Left kidney (tissue), 8 donors: ENCODE measurements at places on chromosomes 13 and 19.
A peak's percentile ranks its signal among the peaks of the same experiment; 100 is the strongest.

DNA sequence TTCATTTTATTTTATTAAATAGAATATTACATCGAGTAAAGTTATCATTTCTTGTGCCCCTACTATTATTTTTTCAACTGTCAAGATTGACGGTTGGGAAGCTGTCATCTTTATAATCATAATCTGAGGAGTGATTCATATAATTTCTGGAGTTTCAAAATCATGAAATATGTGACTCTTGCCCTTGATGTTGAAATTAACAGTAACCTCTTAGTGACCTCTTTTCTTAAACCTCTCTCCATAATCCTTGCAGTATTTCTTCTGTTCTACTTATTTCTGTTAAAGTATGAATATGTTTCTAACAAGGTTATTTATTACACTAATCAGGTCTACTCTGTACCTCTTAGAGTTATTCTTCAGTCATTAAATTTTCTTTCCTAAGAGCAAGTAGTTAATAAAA is 663.8 kb downstream of the LIG4 start:
- DNase-seq = no peak

GRCh38 chr19:48739404-48740163 is 826 bp downstream of the RASIP1 start:
- DNase-seq = no peak

DNA sequence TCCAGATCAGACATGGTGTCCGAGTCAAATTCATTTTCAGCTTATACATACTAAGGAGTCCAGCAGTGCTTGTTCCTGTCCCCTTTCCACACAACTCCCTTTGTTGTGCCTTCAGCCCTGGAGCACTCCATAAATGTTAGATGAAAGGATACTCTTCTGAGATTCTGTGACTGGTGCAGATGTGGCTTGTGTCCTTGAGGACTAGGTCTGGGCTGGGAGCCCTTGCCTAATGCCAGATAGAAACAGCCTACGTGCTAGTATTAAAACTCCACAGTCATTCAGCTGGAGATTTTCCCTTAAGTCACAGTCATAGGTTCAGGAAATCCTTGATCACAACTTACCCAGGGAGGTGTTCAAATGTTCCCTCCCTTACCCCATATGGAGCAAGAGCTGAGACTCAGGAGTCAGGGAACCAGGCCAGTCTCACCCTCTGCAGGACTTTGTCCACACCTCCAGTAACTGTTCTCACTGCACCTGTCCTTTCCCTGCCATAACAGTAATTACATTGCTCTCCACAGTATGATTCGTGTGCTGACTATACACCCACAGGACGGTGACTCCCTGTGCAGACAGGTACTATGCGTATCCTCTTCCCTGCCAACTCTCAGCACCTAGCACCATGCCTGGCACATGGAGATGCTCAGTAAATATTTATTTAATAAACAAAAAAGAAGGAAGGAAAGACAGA is 15.5 kb upstream of the SERPINE3 start:
- no peak for DNase-seq

DNA sequence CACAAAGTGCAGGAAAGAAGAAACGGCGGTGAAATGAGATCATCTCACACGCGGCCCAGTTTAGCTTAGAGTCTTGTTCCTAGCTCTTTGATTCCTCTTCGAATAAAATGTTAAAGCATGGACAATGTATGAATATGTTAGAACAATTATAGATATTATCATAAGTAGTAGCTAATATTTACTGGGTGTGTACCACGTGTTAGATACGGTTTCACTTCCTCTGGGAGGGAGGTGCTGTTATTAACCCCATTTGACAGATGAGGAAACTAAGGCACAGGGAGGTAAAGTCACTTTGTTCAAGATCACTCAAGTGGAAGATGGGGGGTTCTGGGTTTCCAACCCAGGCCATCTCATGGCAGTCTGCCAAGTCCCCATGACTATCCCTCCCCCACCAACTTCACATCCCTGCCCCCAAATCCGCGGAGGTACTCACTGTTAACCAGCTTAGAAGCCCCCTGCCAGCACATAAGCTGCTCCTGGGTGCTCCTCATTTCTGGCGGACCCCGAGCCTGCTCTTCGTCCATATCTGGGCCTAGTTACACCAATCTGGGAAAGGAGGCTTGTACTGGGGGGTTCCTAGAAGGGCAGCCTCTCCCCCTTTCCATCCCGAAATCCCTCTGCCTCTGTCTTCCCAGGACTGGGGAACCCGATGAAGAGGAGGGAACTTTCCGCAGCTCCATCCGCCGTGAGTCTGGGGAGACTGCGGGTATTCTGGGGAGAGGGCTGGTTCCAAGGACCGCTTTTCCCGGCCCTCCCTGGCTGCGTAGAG is 1.0 kb upstream of the FXYD7 start:
- DNase-seq = no peak

- DNase-seq = no peak
Measured at GRCh38 chr19:2331601-2332246, 3.2 kb downstream of the SPPL2B start.

DNA sequence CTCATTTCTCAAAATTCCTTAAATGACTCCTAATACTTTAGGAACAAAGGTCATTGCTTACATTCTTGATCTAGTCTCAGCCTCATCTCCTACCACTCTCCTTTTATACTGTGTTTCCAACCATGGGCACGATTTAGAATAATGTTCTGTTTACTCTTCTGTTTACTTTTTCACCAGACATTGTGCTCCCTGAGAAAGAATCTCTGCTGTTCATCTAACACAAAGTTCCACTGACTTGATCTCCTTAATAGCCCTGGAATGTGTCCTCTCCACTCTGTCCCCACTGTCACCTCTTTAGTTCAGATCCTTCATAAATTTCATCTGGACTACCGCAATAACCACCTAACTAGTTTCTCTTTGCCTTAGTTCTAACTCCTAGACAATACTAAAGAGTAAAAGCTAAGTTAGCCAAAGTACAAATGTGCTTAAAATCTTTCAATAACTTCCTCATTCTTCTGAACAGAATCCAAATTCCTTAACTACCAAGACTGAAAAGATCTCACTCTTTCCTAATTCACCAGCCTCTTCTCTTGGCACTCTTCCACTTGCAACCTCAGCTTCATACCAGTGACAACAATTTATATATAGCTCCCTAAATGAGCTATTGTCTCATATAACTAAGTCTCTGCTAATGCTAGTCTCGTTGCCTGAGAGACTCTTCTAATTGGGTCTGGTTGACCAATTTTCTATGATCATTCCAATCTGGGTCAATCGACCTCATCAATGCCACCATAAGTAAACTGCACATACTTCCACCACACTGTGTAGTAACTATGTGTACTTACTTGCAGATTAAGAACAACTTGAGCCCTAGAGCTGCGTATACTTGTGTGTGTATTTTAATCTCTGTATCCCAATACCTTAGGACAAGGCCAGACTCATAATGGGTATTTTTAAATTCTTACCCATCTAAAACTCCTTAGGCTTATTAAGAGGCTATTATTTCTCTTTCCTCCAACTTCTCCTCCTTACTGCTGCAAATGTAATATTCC is 179.9 kb downstream of the VWA8 start:
- DNase-seq = no peak

- no peak for DNase-seq
Measured at GRCh38 chr13:30163441-30163840, 143.9 kb downstream of the KATNAL1 start.

GRCh38 chr13:93744033-93744432 is 517.4 kb downstream of the GPC6 start:
- no peak for DNase-seq

DNA sequence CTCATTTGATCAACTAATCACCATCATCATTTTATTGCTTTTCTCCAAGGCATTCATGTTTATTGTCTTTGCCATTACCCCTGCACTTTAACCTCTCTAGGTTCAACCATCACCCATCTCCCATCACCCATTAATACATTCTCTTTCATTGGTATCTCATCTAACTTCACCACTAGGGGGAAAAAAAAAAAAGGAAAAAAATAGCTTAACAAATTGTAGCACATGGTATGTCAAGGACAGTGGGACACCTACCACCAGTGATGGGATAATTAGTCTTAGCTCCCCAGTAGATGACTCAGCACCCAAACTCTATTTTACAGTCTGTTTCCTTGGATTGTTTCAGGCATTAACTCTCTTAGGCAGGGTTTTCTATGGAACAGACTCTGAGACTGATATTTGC is 1770.2 kb upstream of the MIR17HG start:
- no peak for DNase-seq

- DNase-seq = no peak
Measured at GRCh38 chr19:11860721-11861120, 12.2 kb downstream of the ZNF439 start.

GRCh38 chr19:11227195-11227886 is 12.1 kb upstream of the ANGPTL8 start:
- no peak for DNase-seq

GRCh38 chr19:13420780-13421179 is 85.5 kb downstream of the CACNA1A start:
- DNase-seq = no peak

GRCh38 chr19:3365093-3365835 is 1.1 kb upstream of the NFIC start:
- DNase-seq = no peak

GRCh38 chr13:30151388-30151787 is 156.0 kb downstream of the KATNAL1 start:
- no peak for DNase-seq

- DNase-seq = no peak
Measured at GRCh38 chr19:11020982-11021759, 60.3 kb downstream of the SMARCA4 start.

- no peak for DNase-seq
Measured at GRCh38 chr19:1725100-1726064, 27.9 kb upstream of the ONECUT3 start.

GRCh38 chr19:2345076-2345475 is 15.0 kb upstream of the TMPRSS9 start:
- no peak for DNase-seq

GRCh38 chr13:41960211-41960636 is 685 bp downstream of the VWA8 start:
- DNase-seq = peak; percentile 22

DNA sequence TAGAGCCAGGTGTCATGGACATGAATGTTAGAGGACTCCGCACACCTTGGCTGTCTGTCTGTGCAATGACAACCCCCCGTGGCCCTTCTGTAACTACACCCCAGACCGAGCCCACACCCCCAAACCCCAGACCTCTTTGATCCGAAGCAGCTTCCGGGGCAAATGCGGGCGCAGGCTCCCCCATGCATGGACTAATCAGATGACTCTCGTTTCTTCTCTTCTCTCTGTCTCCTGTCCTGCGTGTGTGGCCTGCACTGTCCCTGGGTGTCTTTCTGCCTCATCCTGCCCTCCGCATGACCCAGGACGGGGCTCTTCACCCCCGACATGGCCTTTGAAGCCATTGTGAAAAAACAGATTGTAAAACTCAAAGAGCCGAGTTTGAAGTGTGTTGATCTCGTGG is 38.9 kb downstream of the TMED1 start:
- DNase-seq = no peak

- DNase-seq = no peak
Measured at GRCh38 chr19:36773223-36773579, 594 bp upstream of the ZNF850 start.

DNA sequence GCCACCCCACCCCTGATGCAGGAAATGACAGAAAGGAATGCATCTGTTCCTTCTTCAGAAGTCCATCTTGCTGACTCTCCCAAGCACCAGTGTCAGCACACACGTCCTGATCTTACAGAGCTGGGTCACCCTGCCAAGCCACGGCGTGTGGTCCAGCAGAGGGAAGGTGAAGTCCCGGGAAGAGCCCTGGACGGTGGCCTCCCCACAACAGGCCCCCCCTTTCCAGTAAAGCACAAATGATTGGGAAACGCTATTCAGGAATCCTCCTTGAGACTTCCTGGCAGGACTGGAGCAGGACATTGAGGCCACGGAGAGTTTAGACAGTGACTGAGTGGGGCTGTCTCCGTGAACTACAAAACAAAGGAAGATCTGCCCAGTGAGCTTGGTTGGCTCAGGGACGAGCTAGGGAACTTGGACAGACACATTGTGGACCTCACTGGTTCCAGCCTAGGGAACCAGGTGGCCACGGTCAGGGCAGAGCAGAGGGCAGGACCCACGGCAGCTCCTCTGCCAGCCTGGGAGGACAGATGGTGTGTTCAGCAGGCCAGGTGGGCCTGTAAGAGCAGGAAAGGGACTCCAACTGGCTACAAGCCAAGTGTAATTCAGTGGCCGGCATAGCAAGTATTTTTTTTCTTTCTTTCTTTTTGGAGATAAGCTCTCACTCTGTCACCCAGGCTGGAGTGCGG is 41.7 kb downstream of the ELL start:
- DNase-seq = no peak

DNA sequence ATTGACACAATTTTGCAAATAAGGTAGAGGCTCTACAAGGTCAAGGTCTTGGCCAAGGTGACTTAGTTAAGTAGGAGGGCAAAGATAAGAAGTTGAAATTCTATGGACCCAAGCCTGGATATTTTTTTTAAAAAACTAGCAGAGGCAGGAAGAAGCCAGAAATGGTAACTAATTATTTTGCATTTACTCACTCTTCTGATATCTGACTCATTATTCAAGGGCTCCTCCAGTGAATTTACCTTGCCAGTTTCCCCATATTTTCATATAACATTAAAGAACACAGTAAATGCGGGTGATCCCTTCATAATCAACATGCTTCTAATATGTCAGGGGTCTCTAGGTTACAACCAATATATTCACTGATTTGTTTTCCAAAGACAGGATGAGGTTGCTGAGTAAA is 246.1 kb downstream of the LMO7 start:
- no peak for DNase-seq

- no peak for DNase-seq
Measured at GRCh38 chr19:7109678-7110289, 40.3 kb downstream of the ZNF557 start.

- DNase-seq = no peak
Measured at GRCh38 chr13:82800391-82800790, 1081.9 kb downstream of the SLITRK1 start.

- no peak for DNase-seq
Measured at GRCh38 chr13:104477261-104477660, 1411.0 kb upstream of the SLC10A2 start.

GRCh38 chr13:26475176-26476110 is 82.0 kb upstream of the WASF3 start:
- no peak for DNase-seq

GRCh38 chr13:108496362-108497210 is 132.8 kb upstream of the MYO16 start:
- DNase-seq = peak; percentile 22

DNA sequence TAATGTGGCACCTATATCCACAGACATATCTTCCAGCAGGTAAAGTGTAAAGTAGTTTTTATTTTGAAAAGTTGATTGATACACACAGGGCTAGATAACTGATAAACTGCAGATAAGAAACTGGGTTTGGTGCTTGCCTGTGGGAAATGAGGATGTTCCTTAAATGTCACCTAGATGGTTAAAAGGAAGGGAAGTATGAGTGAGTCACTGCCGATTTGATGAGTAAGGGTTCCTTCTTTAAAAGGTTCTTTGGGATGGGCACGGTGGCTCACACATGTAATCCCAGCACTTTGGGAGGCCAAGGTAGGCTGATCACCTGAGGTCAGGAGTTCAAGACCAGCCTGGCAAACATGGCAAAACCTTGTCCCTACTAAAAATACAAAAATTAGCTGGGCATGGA is 73.8 kb upstream of the FRY start:
- no peak for DNase-seq
